ENCODE measurements at places on chromosomes 5 and 9.
A peak's percentile ranks its signal among the peaks of the same experiment; 100 is the strongest.

DNA sequence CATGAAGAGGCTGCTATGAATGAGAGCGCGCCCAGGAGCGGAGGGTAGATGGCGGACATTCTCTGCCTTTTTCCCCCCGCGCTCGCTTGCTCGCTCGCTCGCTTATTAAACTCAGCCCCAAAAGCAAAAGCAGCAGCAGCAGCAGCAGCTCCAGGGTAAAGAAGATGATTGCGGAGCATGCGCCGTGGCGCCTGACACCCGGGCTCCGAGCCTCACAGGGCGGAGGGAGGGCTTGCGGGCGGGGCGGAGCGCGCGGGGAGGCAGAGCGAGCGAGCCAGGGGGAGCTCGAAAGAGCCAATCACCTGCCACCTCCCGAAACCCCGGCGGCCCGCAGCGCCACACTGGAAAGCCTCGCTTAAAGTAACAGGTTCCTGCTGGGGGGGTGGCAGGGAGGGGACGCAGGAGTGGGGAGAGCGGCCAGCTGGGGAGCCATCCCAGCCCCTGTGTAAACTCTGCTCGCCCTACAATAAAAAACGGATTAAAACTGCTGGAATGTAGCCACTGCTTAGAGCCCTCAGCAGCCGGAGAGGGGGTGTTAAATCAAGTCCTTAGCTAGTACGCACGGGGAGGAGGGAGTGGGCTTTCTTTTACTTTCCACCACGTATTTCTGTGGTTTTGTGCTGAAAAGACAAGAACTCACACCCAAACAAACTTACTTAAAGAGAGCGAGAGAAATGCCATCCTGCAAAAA lies at the start of gene MLLT3:
MLLT3 (minus strand) TSS at position 170 of the 691 bp plus-strand sequence.
- peak; percentile 98 for DNase-seq

- peak; percentile 63 for DNase-seq
Measured at GRCh38 chr5:142295084-142295758, 29.6 kb downstream of the SPRY4 start.

DNA sequence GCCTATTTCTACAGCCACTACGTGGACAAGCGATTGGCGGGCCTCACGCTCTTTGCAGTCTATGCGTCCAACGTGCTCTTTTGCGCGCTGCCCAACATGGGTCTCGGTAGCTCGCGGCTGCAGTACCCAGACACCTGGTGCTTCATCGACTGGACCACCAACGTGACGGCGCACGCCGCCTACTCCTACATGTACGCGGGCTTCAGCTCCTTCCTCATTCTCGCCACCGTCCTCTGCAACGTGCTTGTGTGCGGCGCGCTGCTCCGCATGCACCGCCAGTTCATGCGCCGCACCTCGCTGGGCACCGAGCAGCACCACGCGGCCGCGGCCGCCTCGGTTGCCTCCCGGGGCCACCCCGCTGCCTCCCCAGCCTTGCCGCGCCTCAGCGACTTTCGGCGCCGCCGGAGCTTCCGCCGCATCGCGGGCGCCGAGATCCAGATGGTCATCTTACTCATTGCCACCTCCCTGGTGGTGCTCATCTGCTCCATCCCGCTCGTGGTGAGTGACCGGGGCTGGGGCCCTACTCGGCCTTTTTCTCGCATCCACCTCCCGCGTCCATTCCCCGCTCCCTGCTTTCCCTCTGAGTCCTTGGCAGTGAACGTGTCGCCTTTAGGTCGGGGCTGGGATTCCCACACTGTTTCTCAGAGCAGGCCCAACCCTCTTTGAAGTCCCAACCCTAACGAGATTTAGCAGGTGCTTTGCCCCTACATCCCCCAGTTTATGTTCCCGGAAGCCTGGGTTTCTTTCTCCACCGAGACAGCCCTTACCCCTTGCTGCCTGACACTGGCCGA lies 1.8 kb downstream of the PTGER4 start:
- no peak for DNase-seq

DNA sequence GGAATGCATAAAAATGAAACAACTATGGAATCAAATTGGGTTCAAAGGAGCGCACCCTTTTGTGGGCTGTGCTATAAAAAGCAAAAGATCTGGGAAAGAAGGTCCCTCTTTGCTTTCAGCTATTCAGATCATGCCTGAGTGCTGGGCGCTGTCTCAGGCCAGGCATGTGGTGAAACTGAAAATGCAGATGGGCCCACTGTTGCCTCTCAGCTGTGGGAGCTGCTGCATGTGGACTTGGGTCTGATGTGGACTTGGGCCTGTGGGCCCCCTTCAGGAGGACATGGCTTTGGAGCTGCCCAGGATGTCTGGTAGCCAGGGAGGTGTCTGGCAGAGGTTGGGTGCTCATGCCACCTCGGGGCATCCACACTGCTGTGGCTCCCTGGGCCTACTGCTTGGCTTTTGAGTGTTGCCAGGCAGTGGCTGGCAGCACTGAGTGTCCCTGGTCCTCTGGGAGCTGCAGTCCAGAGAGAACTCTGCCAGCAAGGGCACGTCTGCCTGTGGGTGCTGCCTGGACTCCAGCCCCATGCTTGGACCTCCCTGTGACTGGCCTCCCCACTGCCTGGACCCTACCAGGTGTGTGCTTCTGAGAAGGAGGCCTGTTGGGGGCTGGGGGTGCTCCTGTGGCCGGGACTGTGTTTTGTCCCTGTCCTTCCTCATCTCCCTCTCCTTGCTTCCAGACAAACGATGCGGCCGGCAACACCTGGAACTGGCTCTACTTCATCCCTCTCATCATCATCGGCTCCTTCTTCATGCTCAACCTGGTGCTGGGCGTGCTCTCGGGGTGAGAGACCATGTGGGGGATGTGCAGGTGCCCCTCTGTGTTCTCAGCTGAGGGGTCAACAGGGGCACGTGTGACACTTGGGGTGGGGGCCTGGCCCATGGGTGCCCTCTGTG lies 74.3 kb downstream of the CACNA1B start:
- DNase-seq: no peak

DNA sequence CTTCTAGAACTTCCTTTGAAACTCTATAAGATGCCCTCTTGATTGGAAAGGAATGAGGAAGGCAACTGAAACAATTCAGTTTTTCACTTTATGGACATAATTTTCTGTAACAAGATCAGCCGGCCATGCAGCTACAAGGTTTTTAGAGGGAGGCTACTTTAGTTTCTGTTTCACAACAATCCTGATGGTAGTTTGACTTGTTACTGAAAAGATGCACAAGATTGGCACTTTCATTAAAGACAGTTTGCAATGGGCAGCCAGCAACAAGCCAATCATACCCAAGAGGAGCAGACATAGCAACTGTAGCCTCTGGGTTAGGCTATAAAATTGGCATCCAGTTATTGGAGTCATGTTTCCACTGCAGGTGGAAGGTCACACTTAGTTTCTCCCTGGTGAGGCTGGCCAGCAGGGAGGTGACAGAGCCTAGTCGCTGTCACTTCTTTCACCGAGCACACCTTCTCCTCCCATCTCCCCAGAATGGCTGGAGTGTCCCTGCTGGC lies 74.3 kb upstream of the TGFBR1 start:
- DNase-seq: no peak

- no peak for DNase-seq
Measured at GRCh38 chr5:88685591-88686541, 197.1 kb downstream of the MEF2C start.

GRCh38 chr9:93254806-93255493 lies 71.0 kb downstream of the WNK2 start:
- DNase-seq: no peak

DNA sequence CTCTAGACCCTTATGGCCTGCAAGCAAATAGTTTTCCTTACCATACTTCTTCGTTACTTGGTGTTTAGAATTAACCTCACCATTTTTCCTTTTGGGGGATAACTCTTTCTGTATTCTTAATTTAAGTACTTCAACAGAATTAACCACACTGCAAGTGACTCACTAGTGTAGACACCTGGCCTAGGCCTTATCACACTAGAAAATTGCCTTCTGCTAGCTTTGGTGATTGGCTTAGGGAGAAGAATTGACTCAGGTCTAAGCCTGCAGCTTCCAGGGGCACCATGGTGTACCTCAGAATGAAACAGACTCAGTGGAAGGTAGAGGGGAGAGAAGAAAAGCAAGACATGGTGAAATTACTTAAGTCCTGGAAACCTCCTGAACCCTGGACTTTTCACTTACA lies 112.8 kb upstream of the HMHB1 start:
- DNase-seq: no peak

DNA sequence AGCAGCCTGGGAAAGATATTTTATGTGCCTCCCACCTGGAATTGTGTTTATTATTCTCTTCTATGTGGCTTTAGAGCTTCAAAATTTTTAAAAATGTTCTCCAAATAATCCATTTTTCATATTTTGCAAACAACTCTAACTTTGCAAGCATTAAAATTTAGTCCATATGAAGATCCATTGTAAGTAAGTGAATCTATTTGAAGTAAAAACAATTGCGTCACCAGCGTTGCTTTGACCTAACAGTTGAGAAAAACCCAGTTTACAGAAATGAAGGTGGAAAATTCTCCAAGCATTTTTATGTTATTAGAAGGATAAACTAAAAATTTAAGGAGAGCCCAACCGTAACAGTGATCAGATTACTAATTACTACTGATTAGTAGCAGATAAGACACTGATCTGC lies 38.9 kb upstream of the TLX3 start:
- DNase-seq: no peak

DNA sequence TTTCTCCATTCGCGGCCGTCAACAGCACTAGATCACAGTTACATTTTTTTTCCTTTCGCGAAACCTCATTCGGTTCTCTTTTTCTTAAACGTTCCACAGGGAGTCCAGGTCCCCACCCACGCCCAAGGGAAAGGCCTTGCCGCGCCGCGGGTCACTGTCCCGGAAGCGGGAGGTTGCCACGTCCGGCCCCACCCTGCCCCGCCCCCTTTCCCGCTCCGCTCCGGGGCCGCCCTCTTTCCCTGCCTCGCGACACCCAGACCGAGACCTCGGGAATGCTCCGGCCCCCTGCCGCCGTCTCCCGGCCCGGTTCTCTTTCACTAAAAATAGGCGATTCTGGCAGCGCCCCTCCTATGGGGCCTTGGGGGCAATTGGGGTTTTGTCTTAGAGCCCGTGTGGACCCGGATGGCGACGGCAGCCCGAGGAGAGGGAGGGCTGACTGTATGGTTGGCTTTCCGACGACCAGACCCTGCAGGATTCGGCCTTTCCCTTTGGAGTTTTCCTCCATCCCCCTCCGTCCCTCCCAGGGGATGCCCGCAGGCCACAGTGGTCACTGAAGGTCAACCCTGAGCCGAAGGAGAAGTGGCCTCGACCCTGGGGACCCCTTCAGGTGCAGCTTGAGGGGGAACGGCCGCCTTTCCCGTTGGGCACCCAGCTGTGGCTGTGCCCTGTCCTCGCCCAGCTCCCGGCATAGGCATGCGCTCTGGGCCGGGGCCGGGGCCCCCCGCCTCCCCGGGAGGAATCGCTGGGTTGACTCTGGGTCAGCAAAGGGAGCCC lies 2.8 kb upstream of the RACK1 start:
- DNase-seq: peak; percentile 86

GRCh38 chr9:129252937-129253802 lies 75.1 kb upstream of the IER5L start:
- DNase-seq: no peak

GRCh38 chr9:5419987-5420386 lies 17.7 kb downstream of the PLGRKT start:
- no peak for DNase-seq

- DNase-seq: no peak
Measured at GRCh38 chr5:87127426-87127825, 140.3 kb upstream of the RASA1 start.

- no peak for DNase-seq
Measured at GRCh38 chr5:1378096-1378495, 33.2 kb upstream of the CLPTM1L start.

- DNase-seq: no peak
Measured at GRCh38 chr5:17129093-17129849, 88.2 kb upstream of the BASP1 start.

- DNase-seq: no peak
Measured at GRCh38 chr9:127172066-127172707, 49.8 kb upstream of the ANGPTL2 start.

- DNase-seq: no peak
Measured at GRCh38 chr5:175560011-175560410, 81.7 kb downstream of the SFXN1 start.

GRCh38 chr5:83973925-83974815 lies 253.5 kb upstream of the HAPLN1 start:
- DNase-seq: no peak

DNA sequence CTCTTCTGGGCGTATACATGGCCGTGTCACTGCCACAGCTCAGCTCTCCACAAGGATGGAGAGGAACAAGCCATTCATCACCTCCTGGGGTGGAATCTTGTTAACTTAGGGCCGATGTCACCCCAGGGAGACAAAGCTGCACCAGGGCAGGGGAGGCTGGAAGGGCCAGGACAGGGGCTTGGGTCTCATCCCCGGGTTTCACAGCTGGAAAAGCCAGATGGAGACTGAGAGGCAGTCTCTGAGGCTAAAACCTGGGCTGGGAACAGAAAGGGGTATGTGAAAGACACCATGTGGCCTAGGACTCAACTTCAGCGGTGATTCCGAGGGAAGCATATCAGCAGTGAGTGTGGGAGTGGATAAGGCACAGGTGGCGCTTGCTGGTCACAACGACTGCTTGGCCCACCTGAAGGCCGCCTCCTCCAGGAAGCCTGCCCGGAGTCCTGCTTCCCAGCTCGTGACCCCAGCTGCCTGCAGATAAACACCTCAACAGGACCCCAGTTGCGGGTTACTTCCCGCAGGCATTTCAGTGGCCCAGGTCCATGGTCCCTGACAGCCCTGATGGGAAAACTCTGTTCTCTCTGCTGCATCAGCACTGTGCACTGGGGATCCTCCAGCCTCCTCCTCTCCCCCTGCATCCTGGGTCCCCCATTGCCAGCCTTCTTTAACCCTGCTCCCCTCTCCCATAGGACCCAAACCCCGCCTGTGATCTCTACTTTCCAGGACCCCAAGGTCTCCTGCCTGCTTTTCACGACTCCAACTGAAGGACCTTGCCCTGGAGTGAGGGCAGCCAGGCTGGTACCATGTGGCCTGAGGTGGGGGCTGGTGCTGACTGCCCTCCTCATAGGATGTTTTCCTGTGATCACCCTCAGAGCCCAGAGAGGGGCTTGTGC lies 51.7 kb upstream of the FCN1 start:
- no peak for DNase-seq

DNA sequence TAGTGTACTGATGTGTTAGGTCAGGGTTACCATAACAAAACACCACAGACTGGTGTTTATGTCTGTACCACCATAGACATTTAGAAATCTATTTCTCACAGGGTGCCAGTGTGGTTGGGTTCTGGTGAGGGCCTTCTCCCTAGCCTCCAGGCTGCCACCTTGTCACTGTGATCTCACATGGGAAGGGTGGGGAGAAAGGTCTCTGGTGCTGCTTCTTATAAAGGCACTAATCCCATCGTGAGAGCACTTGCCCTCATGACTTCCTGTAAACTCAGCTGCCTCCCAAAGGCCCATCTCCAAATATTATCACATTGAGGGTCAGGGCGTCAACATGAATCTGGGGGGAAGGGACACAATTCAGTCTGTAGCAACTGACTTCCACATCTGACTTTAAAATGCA lies 49.8 kb downstream of the PIK3R1 start:
- DNase-seq: no peak

DNA sequence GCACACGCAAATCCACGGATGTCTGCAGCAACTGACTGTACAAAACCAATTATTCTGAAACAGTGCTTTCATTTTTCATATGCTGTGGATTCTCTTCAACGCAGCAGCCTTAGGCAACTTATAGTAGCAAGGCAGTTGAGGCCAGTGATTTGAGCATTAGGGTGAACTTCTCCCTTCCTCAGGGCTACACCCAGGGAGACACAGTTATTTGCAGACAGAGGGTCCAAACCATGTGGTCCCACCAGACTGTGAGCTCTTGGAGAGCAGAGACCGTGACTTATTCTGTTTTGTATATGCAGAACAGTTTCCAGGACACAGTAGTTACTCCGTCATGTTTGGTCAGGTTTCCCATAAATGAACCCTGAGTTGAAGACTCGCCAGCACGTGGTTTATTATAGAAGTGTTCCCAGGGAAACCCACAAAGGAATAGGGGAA lies 19.0 kb upstream of the WHRN start:
- no peak for DNase-seq

- no peak for DNase-seq
Measured at GRCh38 chr9:126683698-126684044, 69.9 kb downstream of the LMX1B start.
